Type B pancreatic cell (in vitro differentiated cells): ENCODE measurements at places on chromosomes 6 and 20.

- DNase-seq: no peak
These were observed 1.7 kb upstream of the TCF15 start for GRCh38 chr20:611843-612185.

DNA sequence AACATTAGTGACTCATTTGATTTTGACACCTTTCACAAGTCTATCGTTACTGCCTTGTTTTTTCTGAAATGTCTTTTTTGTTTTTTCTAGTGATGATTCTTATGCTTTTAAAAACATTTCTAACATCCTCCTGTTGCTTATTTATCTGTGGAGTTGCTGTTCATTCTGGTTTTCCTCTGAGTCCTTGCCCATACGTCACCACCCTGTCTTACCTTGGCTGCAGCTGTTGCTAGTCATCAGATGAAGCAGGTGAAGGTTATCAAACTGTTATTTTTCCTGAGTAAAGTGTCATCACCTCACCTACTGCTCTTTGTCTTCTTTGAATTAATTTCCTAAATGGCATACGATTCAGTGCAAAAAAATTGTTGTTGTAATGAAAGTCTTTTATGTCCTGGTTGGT lies 376.6 kb downstream of the GRIK2 start:
- DNase-seq: no peak

GRCh38 chr6:121615493-121615892 lies 180.0 kb downstream of the GJA1 start:
- DNase-seq: no peak

GRCh38 chr6:131255434-131255833 lies 120.2 kb downstream of the AKAP7 start:
- no peak for DNase-seq

DNA sequence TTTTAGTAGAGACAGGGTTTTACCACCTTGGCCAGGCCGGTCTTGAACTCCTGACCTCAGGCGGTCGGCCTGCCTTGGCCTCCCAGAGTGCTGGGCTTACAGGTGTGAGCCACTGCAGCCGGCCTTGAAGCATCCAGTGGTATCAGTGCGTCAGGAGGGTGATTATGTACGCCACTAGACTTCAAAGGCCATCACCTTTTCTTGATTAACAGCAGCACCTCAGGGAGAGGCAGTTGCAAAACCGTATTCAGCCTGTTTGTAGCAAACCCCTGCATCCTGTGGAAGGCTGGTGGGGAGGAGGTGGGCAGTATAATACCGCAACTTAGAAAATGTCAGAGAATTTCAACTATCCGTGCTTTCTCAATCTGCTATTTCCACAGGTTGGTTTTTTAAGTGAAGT lies 27.3 kb upstream of the SHLD1 start:
- no peak for DNase-seq

- peak; percentile 45 for DNase-seq
These were observed 46.0 kb upstream of the BLCAP start for GRCh38 chr20:37573626-37574198.
